ENCODE measurements at places on chromosomes 16 and 17.
A peak's percentile ranks its signal among the peaks of the same experiment; 100 is the strongest.

- DNase-seq, result no peak
Measured at GRCh38 chr16:52546291-52547003, 496 bp downstream of the TOX3 start.

- no peak for DNase-seq
Measured at GRCh38 chr16:29307598-29308507, 98.7 kb downstream of the NPIPB11 start.

DNA sequence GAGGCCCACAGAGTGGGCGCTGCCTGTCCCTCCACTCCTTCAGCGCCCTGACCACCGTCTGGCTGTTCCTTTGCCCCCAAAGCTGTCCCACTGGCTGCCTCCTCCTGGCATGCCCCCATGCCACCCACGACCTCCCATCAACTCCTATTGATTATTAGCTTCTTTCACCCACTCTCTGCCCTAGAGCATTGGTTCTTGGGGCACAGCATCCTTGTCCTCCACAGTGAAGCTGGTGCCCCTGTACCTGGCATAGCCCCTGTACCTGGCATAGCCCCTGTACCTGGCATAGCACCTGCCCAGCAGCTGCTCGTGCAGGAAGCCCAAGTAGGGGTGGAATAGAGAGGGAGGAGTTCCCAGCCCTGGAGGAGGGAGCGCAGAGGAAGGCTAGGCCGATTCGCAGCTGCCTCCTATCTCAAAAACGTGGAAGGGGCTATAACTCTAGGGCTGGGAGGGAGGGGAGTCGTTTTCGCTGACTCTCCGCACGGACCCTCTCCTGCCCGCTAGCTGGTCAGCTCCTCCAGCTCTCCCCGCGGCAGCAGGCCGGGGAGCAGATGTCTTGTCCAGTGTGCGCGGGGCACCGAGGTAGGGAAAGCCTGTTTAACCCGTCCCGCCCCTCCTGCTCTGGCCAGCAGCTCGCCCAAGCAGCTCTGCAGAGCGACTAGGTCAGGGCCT lies 5.7 kb upstream of the ACTG1 start:
- no peak for DNase-seq

DNA sequence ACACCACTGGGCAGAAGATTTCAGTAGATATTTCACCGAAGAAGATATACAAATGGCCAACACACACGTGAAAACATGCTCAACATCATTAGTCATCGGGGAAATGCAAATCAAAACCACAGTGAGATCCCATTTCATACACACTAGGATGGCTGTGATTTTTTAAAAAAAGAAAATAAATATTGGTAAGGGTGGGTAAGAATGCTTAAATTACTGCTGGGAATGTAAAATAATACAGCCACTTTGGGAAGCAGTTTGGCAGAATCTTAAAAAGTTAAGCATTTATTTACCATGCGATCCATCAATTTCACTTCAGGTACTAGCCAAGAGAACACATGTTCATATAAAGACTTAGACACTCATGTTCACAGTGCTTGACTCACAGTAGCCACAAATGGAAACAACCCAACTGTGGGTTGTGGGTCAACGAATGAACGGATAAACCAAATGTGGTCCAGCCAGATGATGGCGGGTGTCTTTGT lies 6.5 kb upstream of the C16orf74 start:
- DNase-seq, result no peak

- DNase-seq, result no peak
Measured at GRCh38 chr17:75822119-75822799, 21.9 kb downstream of the UNC13D start.

DNA sequence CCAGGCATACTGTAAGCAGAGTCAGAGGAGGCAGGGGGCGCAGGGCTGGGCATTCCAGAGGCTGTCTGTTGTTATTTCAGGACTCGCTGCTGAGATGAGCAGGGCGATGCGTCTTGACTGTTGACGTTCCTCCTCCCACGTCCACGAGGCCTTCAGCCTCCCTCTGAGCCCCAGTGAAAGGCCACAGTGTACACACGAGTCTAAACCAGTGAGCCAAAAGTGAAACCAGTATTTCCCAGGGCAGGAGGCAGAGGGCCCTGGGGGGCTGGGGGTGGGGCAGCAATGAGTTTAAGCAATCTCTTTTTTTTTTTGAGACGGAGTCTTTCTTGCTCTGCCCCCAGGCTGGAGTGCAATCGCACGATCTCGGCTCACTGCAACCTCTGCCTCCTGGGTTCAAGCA lies 21.5 kb downstream of the SMTNL2 start:
- DNase-seq, result no peak

DNA sequence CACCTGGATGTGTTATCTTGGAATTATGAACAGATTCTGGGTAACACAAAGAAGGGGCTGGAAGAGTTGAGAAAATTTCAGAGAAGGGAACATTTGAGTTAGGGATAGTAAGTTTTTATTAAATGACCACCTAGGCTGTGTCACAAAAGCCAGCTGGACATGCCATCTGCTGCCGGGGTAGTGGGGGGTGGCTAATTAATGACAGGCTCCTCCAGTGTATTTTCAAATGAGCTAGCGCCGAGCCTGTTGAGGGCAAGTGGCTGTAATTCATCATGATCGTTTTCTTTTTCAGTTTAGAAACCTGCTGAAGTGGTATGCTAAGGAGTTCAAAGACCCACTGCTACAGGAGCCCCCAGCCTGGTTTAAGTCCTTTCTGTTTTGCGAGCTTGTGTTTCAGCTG lies 6.2 kb downstream of the TMEM97 start:
- DNase-seq, result no peak

- no peak for DNase-seq
Measured at GRCh38 chr17:81009136-81009535, 17.5 kb downstream of the CHMP6 start.

DNA sequence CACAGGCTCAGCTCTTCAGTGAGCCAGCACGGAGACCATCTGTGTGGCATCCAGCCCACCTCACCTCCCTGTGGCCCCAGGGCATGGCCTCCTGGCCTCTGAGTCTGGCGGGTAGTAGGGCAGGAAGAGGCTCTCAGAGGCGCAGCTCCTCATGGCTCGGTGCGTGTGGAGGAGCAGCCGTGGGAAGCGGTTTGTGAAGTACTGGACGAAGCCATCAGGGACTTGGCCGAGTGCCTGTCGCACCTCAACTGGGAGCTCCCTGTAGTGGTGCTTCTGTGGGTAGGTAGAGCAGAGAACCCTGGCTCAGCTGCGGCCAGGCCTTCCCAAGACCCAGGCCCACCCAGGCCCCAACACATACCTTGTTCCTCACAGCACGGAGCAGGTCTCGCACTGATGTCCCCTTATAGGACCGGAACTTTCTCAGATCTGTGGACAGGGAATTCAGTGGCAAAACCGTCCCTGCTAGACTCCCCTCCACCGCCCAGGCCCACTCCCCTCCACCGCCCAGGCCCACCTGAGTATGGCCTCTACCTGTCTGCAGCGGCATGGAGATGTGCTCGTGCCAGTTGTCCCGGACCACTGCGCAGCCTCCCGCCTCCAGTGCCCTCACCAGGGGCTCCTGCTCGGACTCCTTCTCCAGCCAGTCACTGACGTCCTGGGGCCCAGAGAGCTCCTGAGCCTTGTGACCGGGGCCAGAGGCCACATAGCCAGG lies 12.2 kb downstream of the PLK1 start:
- DNase-seq, result no peak

GRCh38 chr16:50025537-50025931 lies 509 bp downstream of the CNEP1R1 start:
- peak; percentile 35 for DNase-seq

- no peak for DNase-seq
Measured at GRCh38 chr17:17491031-17491471, 5.1 kb downstream of the RASD1 start.

DNA sequence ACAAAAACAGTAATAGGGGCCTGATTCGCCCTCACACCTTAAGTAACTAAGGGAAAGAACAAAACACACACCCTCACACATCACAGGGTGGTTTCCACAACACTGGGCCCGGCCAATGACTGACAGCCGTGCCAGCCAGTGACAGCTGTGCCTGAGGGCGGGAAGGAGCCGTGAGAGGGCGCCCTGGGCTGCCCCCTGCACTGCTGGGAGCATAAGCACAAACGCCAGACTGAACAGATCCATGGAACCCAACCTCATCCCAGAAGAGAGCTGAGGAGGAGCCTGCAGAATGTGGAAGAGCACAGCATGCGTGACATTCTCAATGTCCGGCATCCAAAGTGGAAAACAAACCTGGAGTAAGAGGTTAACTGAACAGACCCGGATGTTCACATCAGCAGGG lies 16.0 kb downstream of the CSNK1D start:
- DNase-seq, result peak; percentile 80

- no peak for DNase-seq
Measured at GRCh38 chr16:25297151-25297787, 39.6 kb upstream of the ZKSCAN2 start.

GRCh38 chr17:36721560-36722120 lies 120.3 kb downstream of the MRM1 start:
- peak; percentile 14 for DNase-seq

DNA sequence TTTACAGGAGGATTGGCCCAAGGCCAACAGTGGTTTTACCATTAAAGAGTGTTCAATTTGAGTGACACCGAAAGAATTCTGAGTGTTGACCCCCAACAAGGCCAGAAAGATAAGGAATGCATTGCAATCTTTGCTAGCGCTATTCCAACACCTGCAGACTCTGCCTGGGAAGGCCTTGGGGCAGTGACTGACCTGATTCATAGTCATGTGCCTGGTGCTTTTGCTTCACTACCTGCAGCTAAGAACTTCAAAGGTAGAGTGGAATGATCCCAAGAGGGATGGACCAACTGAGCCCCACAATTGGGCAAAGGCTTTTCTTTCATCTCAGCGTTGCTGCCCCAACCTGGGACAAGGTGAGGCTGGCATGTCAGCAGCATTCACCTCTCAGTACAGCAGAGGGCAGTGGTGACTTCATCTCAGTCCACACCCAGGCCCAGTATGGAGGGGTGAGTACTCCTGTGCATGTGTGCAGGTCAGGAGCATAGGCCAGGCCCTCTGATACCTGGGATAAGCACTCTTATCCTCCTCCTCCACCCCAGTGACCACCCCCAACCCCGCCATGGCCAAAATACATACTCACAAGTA lies 149.6 kb upstream of the GNAO1 start:
- DNase-seq, result peak; percentile 47

GRCh38 chr16:5442054-5442453 lies 344.5 kb upstream of the EEF2KMT start:
- no peak for DNase-seq

- no peak for DNase-seq
Measured at GRCh38 chr16:3849751-3850543, 30.6 kb downstream of the CREBBP start.

DNA sequence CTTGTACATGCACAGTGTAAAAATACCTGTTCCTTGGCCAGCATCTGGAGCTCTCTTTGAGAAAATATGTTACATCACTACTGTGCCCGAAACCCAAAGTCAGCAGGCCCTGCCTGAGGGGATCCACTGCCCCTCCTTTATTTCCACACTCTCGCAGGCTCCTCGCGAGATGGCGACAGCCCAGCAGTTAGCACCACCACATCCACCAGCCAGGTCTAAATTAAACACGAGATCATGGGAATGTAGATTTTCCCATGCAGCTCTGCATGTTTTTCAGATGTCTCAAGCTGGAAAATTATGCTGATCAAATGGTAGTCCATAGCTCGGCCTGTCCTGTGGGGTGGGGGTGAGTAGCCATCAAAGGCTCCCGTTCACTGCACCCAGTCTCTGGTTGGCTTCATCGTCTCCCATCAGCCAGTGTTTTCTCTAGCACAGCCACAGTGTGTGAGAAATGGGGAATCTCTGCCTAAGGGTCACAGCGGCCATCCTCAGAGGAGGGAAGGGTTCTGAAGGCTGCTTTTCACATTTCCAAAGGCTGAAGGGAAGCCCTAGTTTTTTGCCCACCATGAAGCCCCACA lies 34.7 kb downstream of the EPN2 start:
- DNase-seq, result no peak

DNA sequence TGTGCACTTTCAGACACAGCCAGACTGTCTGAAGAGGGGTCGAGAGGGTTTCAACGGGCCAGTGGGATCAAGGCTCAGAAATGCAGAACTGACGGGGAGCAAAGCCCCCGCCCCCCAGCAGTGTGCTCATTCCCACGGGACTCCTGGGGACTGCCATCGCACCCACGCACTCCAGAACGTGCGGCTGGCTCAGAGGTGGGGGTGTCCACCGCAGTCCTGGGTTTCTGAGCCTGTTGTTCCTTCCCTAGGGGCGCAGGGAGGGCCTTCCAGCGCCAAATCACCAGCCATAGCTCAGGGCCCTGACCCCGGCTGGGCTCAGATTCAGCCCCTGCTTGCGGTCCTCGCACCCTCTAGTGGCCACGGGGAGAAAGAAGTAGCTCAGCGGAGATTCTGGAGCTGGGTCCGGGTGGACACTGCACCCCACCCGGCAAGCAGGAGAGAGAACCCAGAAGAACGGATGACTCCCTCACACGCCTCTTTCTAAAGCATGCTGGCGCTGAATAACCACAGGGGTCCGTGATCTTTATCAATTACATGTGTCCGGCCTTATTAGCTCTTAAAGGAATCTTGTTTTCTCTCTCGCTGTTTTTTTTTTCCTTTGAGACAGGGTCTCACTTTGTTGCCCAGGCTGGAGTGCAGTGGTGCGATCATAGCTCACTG lies 45.0 kb upstream of the USP7 start:
- peak; percentile 67 for DNase-seq

- no peak for DNase-seq
Measured at GRCh38 chr17:34725008-34725407, 145.6 kb downstream of the TMEM132E start.

DNA sequence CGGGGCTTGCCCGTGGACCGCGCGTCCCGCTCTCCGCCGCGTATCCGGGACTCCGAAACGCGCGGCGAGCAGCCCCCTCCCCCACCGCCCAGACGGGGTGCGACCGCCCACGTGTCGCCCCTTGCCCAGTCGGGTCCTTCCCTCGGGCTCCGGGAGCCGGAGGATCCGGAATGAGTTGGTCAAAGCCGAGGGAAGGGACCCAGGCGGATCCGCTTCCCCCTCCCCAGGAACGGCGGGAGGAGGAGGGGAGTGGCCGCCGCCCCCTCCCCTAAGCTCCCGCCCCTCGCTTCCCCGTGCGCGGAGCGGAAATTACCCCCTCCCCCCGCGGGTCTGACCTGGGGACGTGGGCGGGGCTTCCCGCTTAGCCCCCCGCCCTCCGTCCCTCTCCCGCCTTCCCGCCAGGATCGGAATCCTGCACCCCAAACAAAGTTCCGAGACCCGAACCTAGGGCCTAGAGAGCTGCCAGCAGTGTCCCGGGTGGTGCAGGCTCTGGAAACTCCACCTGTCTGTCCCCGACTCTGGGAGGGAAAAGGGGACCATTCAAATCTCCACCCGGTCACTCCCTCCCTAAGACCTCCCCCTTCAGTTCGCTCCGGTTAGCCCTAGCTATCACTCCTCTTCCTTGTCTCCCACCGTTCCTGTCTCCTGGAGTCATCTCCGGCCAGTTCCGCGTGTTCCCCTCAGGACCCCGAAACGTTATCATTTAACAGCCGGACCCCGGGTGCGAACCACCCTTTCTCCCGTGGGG lies 1.0 kb upstream of the IGF2BP1 start:
- no peak for DNase-seq

DNA sequence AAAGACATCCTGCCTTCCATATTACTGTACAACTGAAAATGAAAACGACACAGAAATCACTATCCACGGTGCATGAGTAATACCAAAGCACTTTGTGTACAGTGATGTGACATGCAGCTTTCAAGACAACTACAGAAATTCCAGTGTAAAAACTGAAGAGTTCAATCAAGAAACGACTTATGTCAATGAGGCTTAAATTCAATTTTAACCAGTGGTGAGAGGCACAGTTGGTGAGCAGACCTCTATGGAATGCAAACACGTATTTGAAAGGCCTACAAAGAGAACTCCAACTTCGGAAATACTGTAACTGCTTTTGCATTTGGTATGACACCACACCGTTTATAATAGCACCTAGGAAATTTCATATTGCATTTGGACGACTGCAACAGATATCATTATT lies 87.6 kb downstream of the USP31 start:
- DNase-seq, result no peak

Data from CD4-positive, alpha-beta T cell treated with Interleukin-4 for 1 hour (primary cell).